Activated CD4-positive, alpha-beta T cell treated with anti-CD3 and anti-CD28 coated beads for 48 hours (primary cell): ENCODE measurements at places on chromosomes 1 and 21.

DNA sequence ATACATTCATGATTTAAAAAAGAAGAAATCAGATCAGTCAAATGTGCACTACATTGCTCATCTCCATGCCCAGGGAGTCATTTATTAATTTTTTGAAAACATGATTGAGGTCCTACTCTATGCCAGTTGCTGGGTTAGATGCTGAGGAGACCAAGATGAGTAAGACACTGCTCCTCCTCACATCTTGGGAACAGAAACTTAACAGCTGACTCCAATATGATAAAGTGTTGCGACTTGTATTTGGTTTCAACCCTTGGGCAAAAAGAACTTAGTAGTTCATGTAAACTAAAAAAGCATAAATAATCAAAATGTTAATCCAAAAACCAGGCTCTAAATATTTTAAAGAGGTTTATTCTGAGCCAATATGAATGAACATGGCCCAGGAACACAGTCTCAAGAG lies 56.9 kb downstream of the OPTC start:
- no peak for DNase-seq

DNA sequence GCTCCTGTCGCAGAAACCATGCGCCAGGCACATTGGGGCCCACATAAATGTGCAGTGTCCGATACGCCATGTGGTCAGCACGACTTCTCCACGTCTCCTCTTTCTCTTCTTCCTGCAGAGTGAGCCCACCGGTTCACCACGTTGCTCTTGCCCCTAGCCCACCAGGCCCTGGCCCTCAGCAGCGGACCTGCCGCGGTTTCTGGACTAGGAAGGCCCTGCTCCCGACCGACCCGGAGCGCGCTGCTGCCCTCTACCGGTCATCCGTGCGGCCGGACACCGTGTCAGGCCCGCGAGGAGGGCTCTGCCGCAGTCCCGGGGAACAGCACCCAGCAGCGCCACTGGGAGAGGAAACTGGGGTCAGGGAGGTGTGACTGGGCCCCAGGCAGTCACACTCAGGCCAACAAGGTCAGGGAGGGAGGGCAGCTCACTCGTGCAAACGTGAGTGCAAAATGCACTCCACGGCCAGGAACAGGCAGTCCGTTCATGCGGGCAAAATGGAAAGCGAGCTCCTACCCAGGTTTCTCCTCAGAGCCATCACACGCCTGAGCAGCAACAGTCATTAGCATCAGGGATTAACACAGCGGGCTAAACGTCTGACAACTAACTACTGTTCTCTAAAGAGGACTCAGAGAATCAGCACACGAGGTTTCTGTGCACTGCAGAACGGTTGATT lies 13.7 kb downstream of the TLR5 start:
- peak; percentile 79 for DNase-seq

DNA sequence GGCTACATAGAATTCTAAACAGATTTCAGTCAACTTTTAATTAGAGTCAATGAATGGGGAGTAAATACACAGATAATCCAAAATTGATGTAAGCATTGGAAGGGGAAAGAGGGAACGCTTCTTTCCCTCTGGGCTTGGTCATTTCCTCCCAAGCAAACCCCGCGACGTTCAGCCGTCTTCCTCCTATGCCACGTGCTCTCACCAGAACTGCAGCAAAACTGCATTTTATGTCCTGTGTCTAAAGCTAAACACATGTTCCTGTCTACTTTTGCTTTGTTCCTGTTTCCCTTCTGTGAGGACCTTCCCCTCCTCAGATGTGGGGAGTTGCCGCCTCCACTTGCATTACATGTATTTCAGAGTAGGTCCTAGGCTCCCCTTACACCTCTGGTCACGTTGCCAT lies 27.2 kb downstream of the UTP25 start:
- no peak for DNase-seq

DNA sequence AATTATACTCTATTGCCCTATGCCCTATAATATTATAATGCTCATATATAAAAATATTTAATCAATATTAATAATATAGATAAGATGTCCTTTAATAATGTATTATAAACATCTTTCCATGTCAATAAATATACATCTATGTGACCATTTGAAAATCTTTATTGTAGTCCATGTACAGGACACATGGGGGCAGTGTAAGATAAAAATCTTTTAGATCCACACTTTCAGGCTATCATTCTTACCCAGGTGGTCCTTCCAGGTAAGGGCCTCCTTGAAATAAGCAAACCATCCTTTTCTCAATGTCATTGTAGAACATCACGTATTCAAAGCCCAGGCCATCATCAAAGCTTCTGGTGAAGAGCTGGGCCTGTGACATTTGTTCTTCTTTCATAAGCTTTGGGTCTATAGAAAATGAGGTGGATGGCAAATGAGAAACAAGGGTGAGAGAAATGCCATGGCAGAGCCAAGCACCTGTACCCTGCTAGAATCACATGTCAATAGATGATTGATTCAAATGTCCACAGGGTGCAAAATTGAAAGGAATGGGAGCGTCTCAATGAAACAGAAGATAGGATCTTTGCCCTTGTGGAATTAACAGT lies 20.2 kb downstream of the THEM4 start:
- DNase-seq, result no peak
